ENCODE measurements at places on chromosomes 13 and 19.

DNA sequence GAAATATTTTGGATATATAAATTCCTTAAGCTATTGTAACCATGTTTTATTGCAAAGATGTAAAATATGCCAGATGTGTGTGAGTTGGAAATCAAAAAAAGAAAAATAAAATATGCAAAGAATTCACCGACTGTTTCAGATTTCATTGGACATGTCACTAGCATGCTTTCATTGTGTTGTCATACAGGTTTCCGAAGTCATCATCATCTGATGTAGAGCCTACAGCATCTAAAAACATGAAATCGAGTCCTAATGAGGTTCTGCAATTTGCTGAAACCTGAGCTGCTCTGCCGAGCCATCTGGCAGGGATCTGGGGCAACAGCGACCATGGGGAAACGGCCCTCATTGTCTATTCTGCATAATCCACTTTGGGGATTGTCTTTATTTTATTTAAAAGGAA is 196.1 kb upstream of the MAB21L1 start:
- no peak for DNase-seq

GRCh38 chr19:2840794-2841791 is at the start of gene ZNF555:
Gene ZNF555, plus strand, starts transcription at chr19:2841475. Its CDS starts 98 bp downstream, at chr19:2841573.
- DNase-seq = peak; percentile 92

DNA sequence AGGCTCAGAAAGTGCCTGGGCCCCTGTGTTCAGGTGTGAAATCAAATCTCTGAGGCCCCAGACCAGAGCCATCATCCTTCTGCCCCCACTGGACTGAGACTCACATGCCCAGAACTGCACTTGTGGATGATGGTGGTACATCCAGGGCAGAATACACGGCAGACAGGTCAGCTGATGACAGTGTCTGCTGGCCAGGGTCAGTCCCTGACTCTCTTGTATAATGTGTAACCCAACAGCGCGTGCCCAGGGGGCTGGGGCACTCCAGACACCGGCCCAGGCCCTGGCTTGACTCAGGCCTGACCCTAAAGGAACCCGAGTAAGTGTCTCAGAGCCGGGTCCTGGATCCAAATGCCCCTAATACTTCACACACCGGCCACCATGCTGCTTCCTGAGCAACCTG is 37.4 kb upstream of the GATAD2A start:
- DNase-seq = no peak

- DNase-seq = no peak
Observed at GRCh38 chr19:38890686-38891085, 8.7 kb downstream of the SIRT2 start.

DNA sequence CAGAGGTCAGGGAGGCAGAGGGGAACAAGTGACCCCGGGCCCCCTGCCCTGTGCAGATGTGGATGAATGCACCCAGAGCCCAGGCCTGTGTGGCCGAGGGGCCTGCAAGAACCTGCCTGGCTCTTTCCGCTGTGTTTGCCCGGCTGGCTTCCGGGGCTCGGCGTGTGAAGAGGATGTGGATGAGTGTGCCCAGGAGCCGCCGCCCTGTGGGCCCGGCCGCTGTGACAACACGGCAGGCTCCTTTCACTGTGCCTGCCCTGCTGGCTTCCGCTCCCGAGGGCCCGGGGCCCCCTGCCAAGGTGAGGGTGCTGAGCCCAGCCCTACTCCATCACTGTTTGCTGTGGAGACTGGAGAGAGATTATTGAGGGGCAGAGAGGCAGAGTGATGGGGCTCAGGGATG is 9.9 kb downstream of the LTBP4 start:
- no peak for DNase-seq

DNA sequence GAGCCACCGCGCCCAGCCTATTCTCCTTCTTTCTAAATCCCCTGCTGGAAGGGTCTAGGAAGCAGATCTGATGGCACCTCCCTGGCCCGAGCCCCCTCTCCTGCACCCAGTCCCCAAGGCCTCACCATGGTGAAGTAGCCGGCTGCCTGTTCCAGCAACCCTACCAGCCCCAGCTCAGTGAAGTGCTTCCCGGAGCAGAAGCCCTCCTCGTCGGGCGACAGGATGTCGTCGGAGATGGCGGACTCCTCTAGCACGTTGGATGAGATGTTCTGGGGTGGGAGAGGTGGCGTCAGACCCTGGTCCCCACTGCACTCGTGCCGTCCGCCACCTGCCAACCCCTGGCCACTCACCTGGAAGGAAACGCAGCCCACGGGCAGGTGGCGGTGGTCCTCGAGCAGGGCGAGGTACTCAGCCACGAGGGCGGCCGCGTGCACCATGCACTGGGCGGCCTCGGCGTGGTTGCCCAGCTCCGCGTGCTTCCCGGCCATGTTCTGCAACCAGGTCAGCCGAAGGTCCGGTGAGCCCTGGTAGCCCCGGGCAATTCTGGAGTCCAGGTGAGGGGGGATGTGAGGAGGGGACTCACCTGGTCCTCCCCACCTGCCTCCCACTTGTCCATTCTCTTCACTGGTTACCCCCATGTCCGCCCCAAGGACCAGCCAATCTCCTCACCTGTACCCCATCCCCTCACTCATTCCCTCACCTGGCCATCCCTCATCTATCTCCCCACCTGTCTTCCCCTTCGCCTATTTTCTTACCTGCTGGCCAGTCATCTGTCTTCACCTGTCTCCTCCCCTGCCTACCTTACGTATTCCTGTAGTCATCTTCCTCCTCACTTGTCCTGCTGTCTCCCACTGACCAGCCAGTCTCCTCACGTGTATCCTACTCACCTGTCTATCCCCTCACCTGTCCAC is 11.5 kb upstream of the KANK2 start:
- DNase-seq = no peak

- no peak for DNase-seq
Observed at GRCh38 chr19:46813839-46814358, 25.5 kb upstream of the SLC1A5 start.

DNA sequence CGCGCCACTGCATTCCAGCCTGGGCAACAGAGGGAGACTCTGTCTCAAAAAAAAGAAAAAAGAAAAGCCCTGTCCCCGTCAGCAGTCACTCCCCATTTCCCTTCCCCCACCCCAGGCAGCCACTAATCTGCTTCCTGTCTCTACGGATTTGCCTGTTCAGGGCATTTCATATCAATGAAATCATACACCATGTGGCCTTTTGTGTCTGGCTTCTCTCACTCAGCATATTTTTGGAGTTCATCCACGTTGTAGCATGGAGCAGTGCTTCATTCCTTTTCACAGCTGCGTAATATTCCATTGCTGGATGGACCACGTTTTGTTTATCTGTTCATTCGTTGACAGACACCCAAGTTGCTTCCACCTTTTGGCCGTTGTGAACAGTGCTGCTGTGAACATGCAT is 36.1 kb upstream of the KLF2 start:
- DNase-seq = no peak

GRCh38 chr19:22604571-22605274 is 29.4 kb upstream of the ZNF492 start:
- DNase-seq = no peak

GRCh38 chr13:42215578-42216421 is 56.2 kb upstream of the AKAP11 start:
- no peak for DNase-seq

GRCh38 chr13:50842990-50843256 is 569 bp downstream of the DLEU7 start:
- DNase-seq = no peak

DNA sequence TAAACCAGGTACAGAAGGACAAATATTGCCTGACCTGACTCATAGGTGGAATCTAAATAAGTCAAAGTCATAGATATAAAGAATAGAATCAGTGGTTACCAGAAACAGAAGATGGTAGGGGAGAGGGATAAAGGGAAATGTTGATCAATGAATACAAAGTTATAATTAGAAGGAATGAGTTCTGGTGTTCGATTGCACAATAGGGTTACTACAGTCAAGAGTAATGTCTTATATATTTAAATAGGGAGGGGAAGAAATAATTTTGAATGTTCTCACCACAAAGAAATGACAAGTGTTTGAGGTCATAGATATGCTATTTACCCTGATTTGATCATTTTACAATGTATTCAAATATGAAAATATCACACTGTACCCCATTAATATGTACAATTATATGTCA is 1541.2 kb downstream of the SLITRK1 start:
- DNase-seq = no peak

GRCh38 chr19:3980353-3981251 is 4.7 kb downstream of the EEF2 start:
- no peak for DNase-seq

GRCh38 chr19:15114153-15114540 is 6.9 kb downstream of the SYDE1 start:
- DNase-seq = no peak

DNA sequence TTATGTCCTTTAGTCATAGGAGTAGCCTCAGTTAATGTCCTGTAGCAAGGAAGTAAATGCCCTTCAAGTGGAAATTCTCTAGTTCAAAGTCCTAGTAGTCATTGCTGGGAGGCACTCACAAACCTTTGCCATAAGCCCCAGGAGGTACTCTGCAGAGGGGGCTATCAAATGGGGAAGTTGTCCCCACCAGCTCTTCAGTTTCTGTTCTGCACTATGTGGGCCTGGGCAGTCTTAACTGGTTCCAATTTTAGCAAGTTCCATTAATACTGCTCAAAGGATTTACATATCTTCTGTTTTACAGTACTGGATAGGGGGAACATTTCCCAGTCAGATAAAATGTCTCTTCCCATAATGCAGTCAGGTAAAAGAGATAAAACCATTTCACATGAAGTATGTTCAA is 101.3 kb downstream of the B3GLCT start:
- DNase-seq = no peak

DNA sequence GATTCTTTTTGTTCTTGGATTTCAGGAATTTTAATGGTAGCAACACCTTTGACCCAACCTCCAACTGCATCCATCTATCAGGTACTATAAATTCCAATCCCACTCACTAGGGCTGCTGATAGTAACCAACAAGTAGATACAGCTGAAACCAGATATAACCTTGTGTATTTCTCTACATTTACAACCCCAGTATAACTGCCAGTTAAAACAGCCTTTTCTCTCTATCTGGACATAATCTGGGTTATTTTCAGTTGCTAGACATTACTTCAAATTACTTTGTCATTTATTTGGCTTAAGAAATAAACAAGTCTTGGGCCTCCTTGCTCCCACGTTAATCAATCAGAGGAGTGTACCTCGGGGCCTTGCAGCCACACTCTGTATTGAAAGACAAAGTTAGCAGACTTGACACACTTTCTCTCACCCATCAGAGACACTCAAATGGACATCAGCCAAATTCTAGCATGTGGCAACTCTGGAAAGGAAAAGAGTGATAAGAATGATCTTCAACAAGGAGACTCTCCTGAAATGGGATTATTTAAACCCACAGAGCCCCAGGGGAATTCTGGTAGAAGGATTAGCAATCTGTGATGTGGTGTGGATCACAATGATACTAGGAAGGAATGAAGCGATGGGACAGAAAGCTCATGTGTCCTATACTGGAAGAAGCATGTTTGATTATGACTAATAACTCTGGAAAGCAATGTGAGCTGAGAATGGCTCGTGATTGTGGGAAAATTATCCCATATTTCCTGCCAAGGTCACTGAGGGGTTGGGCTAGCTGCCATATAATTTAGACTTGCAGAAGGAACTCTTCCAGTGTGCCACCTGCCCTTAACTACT is 157.5 kb downstream of the FLT1 start:
- DNase-seq = no peak

DNA sequence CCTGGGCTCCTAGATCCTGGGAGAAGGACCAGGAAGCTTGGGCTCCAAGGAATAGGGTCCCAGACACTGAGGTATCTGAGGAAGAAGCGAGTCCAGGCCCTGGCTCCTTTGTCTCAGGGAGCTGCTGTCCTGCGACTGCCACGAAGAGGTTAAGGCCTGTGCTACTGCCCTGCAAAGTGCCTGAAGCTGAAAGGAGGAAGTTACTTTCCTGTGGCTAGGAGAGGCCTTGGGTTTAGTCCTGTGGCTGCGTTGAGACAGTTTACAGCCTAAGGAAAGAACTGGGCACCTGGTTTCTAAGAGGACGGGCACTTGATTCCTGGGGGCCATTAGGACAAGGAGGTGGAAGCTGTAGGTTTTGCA is 2.8 kb downstream of the MYADM start:
- no peak for DNase-seq

GRCh38 chr19:49832556-49832955 is 14.5 kb downstream of the MED25 start:
- DNase-seq = no peak

GRCh38 chr13:79468819-79469218 is 12.1 kb upstream of the NDFIP2 start:
- DNase-seq = no peak

GRCh38 chr13:59103004-59103768 is 1060.5 kb downstream of the DIAPH3 start:
- no peak for DNase-seq

DNA sequence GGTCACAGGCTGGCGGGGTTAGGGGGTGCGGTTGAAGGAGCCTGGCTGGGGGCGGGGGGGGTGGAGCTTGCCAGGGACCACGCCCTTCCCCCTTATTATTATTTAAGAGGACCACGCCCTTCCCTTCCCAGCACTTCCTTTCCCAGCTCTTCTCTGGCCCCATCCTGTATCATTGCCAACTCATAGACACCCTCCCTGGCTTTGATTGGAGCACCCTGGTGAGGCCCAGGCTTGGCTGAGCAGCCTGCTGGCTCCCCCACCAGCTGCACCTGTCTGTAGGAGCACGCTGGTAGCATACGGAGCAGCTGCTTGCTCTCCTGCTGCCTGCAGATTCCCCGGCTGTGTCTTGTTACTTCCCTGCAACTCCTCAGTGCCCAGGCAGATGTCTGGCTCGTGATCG is 62.5 kb upstream of the PDX1 start:
- DNase-seq = no peak

DNA sequence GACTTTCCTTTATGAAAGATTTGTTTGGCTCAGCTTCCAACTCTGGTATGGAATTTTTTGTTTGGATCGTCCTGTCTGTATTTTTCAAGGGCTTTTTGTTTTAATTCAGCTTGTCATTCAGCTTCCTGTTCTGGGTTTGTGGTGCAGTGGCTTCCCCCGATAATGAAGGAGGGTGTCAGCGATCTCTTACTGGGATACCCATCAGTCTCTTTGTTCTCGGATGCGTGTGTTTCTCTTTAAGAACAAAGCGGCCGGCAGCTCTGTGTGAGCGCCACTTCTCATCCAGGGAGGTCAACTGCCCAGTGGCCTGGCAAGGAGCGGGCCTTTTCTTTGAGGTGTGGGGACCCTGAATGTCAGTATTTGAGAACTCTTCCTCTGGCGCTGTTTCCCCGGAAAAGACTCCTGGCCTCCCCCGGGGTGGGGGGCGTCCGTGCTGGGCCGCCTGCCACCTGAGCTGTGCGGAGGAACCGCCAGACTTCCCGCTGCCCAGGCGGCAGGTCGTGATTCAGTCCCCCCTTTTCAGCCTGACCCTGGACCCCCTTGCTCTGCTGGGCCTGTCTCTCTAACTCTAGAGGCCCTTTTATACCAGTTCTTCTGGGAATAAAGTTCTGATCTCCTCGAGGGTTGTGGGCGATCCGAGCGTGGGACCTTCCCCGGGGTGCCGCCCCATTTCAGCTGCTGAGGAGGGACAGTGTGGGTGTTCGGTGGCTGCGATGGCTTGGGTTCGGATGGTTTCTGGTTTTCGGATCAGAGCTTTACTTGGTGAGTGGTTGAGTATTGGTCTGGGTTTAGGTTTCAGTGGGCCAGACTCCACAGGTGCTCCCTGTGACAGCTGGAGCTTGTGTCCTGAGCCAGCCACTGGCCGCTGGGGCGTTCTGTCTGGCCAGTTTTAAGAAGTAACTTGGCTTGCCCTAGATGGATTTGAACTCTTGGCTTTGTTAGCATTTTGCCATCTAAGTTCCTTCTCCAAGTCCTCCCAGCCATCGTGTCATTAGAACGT is 3.4 kb downstream of the SF3A2 start:
- DNase-seq = no peak

Data from stimulated activated CD4-positive, alpha-beta T cell treated with anti-CD3 and anti-CD28 coated beads, Interleukin-2, amount 100 ng/mL, for 48 hours (primary cell).